Cardiac fibroblast (primary cell): ENCODE measurements at places on chromosomes 1 and 21.

DNA sequence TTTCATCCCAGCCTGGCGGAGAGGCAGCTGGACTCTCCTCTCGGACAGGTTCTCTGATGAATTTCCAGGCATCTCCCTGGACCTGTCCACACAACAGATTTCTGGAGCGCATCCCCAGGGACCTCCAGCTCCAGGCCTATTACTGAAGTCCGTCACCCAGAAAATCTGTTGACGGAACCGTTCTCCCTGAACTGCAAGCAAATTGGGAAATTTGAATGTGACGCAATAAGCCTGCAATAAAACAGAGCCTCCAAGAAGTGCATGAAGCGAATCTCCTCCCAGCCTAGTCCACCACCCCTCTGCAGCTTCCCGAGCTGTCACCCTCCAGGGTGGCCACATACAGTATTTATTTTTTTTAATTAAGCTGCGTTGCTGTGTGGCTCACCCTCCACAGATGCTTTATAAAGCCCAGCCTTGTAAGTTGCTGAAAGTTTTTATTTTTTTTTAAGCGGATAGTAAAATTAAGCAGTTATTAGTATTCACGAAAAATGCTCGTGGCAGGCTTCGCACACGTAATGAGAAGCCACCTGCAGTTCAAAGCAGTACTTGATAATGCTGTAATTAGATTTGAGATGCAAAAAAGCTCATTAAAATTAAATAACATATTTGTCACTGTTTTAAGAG is 173.3 kb downstream of the CAMTA1 start:
- no peak for DNase-seq

GRCh38 chr1:151113877-151114276 is 32.6 kb downstream of the SEMA6C start:
- DNase-seq: no peak

- no peak for DNase-seq
Measured at GRCh38 chr21:44943686-44944550, 4.1 kb downstream of the SLX9 start.

GRCh38 chr1:34319218-34319617 is 142.5 kb downstream of the C1orf94 start:
- DNase-seq: no peak

- DNase-seq: no peak
Measured at GRCh38 chr1:160708118-160708517, 3.5 kb downstream of the CD48 start.

GRCh38 chr1:53011175-53011574 is 50.8 kb upstream of the PODN start:
- DNase-seq: no peak

- no peak for DNase-seq
Measured at GRCh38 chr1:233209481-233209880, 86.0 kb downstream of the PCNX2 start.

DNA sequence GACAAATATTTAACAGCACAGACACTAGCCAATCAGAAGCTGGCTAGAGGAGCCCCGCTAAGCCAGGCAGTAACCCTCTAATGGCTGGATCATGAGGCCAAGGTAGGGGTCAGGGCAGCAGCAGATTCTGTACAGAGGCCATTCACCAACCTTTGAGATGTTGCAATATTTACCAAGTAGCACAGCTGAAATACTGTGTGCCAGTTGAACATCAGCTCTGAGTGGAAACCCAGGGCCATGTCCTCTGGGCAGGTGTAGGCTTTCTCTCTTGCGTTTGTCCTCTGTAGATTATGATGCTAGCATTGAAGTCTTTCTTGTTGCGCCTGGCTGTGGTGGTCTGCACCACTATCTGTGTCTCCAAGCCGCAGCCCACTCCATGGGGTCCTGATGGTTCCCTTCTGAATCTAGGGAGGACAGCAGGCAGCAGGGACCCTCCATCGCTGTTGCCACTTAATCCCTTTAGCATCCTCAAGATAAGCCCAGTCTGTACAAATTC is 2.5 kb upstream of the COG2 start:
- DNase-seq: no peak

- peak; percentile 73 for DNase-seq
Measured at GRCh38 chr1:12276225-12276624, 46.4 kb downstream of the VPS13D start.

DNA sequence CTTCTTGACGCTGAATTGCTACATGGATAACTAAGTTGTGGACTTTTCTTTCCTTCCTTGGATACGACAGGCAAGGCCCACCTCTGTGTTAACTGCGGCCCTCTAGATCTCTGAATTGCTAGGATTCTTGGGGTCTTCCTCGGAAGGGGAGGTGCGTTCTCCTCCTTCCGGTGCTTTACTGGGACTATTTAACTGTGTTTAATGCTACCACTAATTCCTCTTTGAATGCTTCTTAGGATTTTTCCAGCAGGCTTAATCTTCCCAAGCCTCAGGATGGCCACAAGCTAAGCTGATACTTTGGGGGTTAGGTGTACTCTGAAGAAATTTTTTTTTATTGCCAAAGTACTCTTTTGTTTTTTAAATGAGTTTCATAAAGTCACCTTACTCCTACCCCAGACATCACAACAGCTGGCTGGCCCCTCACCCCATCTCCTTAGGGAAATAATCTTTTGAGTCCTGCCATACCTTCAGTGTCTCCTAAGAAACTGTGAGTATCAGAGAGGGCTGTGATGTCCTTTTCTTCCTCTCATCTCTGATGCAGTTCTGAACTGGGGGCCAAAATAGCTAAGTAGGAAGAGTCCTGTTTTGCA is 21.4 kb downstream of the KIRREL1 start:
- no peak for DNase-seq

DNA sequence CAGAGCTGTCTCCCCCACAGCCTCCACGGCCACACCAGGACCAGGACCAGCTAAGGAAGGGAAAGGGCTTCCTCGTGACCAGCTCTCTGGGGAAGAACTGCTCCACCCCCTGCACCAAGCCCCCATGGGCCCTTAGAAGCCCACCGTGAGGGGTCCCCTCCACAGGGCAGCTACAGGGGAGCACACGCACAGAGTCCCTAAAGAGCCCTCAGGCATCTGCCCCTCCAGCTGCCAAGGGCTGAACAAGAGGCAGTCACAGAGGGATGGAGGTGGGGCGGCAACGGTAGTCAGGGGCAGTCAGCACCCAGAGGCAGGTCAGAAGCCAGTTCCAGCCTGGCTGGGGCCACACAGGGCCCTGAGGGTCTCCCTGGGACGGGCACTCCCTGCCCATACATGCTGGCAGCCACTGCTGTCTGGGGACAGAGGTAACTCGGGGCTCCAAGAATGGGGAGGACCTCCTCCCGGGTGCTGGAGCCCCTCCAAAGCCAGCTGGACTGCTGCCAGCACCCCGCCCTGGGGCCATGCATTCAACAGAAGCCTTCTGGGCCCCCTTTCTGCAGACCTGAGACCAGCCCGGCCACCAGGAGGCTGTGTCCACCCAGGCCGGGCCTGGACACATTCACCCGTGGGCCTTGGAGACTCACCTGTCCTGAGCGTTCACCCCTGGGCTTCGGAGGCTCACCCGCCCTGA is 18.7 kb downstream of the SLC19A1 start:
- DNase-seq: no peak

DNA sequence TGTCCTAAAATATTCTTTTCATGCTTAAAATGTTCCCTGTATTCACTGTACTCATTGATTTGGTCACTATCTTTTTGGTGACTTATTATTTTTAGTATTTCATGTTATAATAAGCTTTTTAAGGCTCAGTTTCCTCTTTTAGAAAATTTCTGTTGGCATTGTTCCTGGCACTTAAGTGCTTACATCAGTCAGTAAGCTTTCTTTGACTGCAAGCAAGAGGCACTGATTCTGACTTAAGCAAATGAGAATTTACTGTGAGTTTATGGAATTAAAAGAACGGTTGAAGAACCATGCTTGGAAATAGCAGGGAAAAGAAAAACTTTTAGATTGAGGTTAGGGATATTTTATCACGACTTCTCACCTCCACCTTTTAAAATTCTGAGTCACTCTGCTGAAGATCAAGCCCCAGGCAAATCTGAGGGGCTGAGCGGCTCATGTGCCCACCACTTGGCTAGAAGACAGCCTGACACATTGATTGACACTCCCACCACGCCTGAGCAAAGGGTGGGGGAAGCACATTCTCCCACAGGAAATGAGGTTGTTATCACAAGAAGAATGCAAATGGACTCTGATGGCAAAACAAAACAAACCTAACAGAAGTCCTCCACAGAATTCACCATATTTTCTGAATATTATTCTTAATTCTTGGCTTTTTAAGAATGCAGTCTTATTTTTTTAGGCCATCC is 102.8 kb downstream of the KCTD3 start:
- DNase-seq: no peak

DNA sequence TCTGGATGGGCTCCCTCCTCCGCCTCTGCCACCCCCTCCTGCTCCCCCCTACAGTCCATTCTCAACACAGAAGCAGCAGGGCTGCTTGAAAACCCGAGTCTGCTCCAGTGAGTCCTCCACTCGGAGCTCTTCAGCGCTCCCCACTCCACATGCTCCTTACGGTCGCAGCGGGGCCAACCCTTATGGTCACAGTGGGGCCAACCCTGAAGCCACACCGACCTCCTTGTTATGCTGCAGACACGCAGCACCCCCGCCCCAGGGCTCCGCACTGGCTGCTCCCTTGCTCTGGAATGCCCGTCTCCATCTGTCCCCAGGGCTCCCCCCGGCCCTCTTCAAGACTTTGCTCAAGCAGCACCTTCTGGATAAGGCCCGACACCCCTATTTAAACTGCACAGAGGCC is 22.6 kb downstream of the GPR157 start:
- no peak for DNase-seq

DNA sequence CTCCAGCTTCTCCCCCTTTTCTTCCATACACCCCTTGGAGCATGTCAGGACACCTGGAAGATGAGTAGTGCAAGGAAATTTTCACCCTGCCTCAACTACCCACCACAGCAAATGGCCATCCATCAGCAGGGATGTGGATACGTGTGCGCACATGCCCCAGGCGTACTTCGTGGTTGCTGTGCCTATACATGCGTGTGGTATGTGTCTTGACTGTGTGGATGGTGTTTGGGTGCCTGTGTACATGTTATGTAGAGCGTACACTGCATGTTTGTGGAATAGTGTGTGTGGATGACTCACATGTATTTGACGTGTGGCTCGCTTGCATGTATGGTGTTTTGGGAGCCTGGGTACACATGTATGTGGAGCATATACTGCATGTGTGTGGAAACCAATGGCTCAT is 158.5 kb downstream of the RRAGC start:
- DNase-seq: no peak

GRCh38 chr1:62076286-62076685 is 118.4 kb upstream of the L1TD1 start:
- DNase-seq: peak; percentile 78

GRCh38 chr1:100861379-100861778 is 33.3 kb downstream of the EXTL2 start:
- DNase-seq: peak; percentile 84

DNA sequence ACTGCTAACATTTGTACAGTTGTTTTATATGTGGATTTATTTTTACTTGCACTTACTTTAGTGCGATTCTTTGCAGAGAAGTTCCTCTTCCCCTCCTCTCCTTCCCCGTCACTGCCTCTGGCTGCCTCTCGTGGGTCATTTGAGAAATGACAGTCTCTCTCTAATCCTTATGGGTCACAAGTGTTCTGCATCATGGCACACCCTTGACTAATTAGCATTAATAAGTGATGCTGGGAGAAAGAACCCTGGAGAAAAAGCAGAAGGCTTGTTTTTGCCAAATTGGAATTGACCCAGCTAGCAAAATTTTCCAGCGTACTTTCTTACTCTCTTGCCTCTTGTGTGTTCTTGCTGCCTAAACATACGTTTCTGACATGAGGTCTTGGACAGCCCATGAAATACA is 301.2 kb downstream of the DUSP10 start:
- peak; percentile 75 for DNase-seq

GRCh38 chr21:41622831-41623548 is 115.0 kb upstream of the TMPRSS2 start:
- peak; percentile 66 for DNase-seq

- no peak for DNase-seq
Measured at GRCh38 chr21:45562402-45562801, 20.2 kb upstream of the SLC19A1 start.

DNA sequence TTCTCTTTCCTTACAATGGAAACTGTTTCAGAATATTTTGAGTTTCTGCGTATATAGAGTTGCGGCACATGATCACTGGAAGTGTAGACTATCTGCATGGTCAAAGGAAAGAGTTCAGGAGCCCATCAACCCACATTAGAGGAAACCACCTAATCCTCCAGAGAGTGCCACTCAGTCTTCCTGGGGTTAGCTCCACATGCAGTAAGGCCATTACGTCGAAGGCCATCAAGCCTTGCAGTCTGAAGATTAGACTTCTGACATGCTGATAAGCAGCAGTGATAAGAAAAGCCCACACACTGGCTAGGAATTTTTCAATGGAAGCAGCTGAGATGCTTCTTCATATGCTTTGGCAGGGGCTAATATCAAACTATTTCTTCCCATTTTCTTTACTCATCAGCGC is 7.6 kb downstream of the ZNF669 start:
- DNase-seq: no peak
